ELF-1 (cell line): ENCODE measurements at places on chromosomes 2 and 18.

GRCh38 chr2:85066874-85067351 is 66.3 kb upstream of the TCF7L1 start:
- peak; percentile 96 for DNase-seq

DNA sequence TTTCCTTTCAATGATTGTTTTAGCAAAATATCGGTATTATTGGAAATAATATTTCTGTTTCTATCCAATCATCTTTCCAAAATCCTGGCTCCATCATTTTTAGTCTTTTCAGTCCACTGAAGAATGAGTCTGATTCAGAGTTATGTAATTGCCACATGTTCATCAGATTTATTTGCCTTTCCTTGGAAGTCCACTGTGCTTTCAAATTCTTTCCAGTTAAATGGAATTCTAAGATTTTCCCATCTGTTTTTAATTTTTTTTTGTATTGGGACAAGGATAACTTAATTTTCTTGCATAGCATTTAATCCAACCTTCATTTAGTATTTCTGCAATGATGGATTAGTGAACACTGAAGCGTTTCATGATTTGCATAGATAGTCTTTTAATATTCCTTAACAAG is 521.5 kb upstream of the NRXN1 start:
- no peak for DNase-seq

GRCh38 chr2:164913640-164914350 is 41.5 kb downstream of the SLC38A11 start:
- DNase-seq: peak; percentile 19

DNA sequence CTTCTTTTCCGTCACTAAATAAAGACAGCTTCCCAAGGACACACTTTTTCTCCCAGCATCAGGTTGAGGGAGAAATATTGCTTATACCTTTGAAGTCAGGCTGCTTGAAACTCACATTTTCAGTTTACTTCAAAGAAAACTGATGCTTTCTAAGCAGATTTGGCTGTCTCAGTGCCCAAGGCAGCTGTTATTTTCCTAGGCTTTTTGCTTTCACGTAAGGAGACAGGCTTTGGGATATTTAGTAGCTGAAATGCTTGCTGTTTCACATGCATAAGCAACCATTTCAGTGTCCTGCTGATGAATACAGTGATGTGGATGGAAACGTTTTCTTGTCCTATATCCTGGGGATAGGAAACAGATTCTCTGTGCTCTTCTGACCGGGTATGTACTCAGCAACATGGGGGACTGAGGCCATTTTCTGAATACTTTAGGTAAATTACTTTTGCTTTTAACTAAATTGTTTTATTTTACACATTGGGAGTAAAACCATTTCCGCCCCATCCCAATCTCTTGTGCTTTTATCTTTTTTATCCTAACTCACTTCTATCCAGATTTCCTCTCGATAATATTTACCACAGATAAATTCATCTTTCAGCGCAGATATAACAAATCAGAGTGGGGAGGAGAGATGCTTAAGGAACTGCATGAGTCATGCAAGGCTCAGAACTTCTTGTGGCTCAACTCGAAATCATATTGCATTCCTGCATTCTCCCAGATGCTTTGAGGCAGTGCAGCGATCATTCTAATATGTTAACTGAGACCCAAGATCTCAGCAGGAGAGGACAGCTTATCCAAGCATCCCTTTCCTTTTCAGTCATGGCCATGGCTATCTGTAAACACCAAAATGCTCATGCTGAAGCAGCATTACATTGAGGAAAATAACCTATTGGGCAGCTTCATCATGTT is 22.2 kb downstream of the GALR1 start:
- DNase-seq: no peak

- DNase-seq: peak; percentile 82
These were observed 1.4 kb upstream of the SLC23A3 start for GRCh38 chr2:219171231-219171651.

DNA sequence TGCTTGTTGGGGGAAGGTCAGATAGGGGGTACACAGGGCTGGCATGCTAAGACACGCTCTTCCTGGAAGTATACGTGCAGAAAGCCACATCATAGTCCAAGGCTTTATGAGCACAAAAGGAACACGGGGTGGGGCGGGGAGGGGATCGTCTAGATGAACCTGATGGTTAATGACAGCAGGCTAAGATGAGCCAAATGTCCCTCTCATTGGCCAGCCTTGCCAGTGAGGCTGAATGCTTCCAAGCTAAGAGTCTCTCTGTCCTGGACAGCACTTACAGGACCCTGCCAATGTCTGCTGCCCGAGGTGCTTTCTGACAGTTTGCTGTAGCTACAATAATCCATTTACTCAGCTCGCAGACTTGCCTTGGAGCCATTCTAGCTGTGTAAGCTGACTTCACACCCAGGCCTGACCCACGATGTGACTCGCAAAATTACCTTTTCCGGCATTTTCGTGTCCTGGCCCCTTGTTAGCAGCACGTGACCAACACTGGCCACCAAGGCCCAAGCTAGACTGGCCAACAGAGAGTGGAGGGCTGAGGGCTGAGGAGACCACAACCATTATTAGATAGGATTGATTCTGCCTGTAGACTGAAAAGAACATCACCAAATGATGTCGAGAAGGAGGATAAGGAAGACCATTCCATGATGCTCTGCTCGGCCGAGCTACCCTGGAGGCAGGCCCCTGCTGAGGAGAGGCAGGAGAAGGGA is 84.2 kb downstream of the MALT1 start:
- DNase-seq: no peak

DNA sequence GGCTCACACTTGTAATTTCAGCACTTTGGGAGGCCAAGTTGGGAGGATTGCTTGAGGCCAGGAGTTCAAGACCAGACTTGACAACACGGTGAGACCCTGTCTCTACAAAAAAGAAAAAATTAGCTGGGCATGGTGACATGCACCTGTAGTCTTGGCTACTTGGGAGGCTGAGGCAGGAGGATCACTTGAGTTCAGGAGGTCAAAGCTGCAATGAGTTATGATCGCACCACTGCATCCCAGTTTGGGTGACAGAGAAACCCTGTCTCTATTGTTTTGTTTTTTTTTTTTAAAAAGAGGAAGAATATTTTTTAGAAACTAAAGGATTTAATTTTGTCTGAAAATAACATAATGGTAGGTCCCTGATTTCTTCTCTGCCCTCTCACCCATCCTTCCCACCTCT is 79.4 kb upstream of the TMEM200C start:
- no peak for DNase-seq

- DNase-seq: peak; percentile 83
These were observed at the start of gene ICA1L for GRCh38 chr2:202871300-202872141. Gene ICA1L (minus strand): TSS chr2:202871766. CDS start chr2:202829009, 42,757 bp downstream.

DNA sequence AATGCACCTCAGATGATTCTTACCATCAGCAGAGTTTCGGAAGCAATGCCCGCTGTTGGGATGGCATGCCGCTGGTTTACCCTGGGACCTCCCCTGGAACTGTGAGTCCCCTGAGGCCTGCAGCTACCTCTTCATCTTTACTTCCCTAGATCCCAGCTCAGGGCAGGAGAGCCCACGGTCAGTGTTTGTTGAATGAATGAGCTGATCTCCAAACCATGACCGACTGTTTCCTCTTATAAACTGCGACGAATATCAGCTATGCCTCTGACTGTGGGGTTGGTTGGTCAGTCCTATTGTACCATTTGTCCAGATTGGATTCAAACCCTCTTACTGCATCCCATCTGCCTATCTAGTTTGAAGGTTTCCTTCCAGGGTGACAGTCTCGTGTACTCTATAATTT is 64.4 kb downstream of the DDX1 start:
- no peak for DNase-seq

GRCh38 chr2:172131713-172132555 is 29.2 kb upstream of the DLX2 start:
- DNase-seq: peak; percentile 75

- DNase-seq: peak; percentile 14
These were observed 112.2 kb downstream of the ZNF521 start for GRCh38 chr18:25239581-25240419.

GRCh38 chr2:3620834-3621233 is 25.9 kb downstream of the COLEC11 start:
- DNase-seq: no peak

GRCh38 chr2:113282747-113283533 is 4.2 kb upstream of the PAX8 start:
- DNase-seq: no peak

DNA sequence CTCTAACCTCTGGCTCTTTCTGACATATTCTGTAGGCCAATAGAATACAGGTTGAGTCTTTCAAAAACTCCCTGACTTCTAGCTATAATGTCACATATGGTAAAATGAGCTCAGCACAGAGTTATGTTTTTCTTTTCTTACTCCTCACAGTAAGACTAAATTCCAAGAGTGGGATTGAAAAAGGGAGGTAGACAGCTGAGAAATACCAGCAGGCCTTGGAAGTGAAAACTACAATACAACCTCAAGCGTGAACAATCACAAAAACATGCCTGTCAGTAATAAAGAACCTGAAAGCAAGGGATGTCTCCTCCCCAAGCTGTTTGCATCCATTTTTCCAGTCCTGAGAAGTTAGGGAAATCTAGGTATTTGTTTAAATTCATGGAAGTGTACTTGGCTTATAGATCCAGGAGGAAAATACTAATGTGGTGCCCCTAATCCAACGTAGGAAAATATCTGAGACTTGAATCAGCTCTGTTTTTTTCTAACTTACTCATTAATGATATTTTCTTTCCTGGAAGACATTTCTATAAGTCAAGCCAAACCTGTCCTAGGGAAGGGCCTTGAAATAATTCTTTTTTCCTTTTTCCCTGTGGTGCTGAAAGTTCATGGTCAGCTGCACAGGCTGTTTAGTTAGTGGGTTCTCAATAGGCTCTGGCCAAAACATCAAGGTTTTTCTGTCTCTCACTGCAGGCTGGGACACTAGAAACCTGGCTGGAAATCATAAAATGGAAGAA is 167.9 kb upstream of the SPATS2L start:
- no peak for DNase-seq
